ENCODE measurements at places on chromosomes 3 and 15. TPM values are rescaled to one million over a fixed set of nuclear protein-coding genes. Genes with fewer than 3 reads are reported as not detected.

The MED12L gene
- polyA plus RNA-seq, result 1.6 TPM

The GATA2 gene
- 38.8 TPM for polyA plus RNA-seq

The JAGN1 gene
- 50.0 TPM for polyA plus RNA-seq

The ALDH1A2 gene
- polyA plus RNA-seq, result 289 TPM

The THSD4 gene
- polyA plus RNA-seq, result 45.9 TPM

The PIERCE2 gene
- polyA plus RNA-seq, result 8.0 TPM

The CIDEC gene
- not detected for polyA plus RNA-seq

The KLHL40 gene
- polyA plus RNA-seq, result not detected

The LCMT2 gene
- polyA plus RNA-seq, result 12.6 TPM

The SLCO2A1 gene
- 19.0 TPM for polyA plus RNA-seq

The TF gene
- polyA plus RNA-seq, result 3.3 TPM

- DNase-seq, result no peak
Measured at GRCh38 chr3:35641331-35641730, 2.0 kb downstream of the ARPP21 start.

- DNase-seq, result no peak
Measured at GRCh38 chr3:37816271-37816670, 45.4 kb upstream of the CTDSPL start.

DNA sequence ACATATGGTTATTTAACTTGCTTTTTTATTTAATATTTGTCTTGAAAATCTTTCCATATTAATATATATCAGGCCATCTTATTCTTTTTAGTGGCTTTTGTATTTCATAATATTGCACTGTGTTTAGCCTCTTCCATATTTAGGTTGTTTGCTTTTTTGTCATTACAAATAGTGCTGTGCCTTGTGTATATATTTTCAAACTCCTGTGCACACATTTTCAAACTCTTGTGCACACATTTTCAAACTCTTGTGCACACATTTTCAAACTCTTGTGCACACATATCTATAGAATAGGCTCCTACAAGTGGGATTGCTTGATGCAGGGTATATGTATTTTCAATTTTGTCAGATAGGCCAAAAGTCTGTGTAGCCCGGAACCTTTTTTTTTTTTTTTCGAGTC is 118.0 kb upstream of the MLF1 start:
- no peak for DNase-seq

DNA sequence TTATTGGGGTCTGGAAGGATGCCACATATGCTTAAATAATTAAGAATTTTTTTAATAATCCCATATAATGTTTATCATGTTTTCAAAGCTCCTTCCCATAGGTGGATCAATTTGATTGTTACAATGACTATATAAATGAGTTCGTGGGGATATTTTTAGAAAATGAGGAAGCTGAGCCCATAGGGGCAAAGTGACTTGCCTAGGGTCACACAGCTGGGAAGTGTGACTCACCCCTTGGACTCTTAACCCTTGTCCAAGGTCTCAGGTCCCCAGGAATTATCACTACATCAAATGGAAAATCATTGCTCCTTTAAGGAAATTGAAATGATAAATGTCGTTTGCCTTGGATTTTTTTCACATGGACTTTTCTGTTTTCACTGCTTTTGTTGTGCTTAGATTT is 161.2 kb upstream of the RGMA start:
- no peak for DNase-seq

DNA sequence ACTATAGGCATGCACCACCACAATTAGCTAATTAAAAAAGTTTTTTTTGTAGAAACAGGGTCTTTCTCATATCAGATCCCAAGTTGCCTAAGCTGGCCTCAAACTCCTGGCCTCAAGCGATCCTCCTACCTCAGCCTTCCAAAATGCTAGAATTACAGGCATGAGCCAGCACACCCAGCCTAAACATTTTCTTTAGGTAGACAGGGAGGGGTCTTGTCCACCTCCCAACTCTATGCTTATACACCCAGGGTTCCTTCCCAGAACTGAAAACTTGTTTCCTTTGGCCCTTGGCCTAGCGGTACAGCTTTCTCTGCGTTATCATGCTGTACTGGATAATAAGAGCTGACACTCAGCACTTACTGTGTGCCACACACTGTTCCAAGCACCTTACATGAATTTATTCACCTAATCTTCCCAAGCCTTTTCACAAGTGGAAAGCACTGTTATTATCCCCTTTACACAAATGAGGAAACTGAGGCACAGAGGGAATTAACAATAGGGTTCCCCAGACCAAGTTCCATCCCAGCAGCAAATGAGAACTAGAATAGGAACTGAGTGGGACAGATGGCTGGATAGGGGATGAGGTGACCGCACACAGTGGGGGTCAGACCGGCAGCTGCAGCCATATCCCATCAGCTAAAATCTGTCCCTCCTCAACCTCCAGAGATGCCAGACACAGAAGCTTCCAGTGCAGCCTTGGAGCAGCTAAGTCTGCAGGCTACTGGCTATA is 150.8 kb downstream of the MEGF11 start:
- DNase-seq, result no peak

- DNase-seq, result no peak
Measured at GRCh38 chr3:123290962-123291361, 89.2 kb downstream of the SEC22A start.

DNA sequence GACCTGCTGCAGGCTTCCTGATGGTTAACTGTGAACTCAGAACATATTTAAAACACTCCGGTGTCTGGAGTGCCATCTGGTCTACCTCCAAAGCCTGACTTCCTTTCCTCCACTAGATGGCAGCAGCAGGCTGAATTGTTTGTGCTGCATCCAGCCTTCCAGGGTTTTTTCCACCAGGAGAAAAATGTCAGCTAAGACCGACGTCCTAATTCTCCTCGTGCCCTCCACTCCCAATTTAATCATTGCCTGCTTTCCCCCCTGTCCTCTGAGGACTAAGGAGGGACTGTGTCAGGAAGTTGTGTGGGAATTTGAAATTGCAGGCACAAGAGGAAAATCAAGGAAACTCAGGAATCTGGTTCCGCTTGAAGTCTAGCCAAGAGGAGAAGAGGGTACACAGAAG is 165.2 kb upstream of the UMPS start:
- peak; percentile 71 for DNase-seq

- DNase-seq, result no peak
Measured at GRCh38 chr15:94682171-94682570, 450.8 kb downstream of the MCTP2 start.

- DNase-seq, result no peak
Measured at GRCh38 chr3:32691847-32692246, 6.9 kb downstream of the CNOT10 start.

DNA sequence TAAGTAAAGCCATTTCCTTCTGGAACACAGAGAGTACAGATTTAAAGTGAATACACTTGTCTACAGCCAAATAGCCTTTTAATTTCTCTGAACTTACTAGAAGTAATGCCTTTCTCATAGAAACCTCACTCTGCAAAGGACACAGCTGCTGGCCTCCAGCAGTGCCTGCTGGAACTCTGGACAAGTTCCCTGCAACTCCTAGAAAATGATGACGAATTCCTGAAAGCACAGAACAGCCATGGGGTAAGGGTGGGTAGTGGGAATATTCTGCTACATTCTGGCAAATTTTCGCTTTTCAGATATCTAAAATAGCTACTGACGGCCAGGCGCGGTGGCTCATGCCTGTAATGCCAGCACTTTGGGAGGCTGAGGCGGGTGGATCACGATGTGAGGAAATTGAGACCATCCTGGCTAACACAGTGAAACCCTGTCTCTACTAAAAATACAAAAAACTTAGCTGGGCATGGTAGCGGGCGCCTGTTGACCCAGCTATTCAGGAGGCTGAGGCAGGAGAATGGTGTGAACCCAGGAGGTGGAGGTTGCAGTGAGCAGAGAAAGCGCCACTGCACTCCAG is 34.4 kb downstream of the RYK start:
- no peak for DNase-seq

DNA sequence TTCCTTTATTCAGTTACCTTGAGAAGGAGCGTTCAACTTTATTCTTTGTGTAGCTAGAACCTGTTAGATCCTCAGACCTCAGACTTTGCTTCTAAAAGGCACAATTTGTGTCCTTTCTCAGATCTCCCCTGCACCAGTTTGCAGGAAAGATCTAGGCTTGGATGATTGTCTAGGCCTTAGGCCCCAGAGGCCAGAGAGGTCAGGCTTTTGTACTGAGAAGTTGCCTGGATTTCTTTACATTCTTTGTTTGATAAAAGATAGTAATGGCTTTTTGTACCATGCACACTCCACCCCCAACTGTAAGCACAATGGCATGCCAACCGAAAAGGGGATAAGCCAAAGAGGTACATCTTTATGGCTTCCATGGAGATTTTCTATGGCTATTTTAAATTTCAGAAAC is 719.6 kb upstream of the NR2F2 start:
- no peak for DNase-seq

GRCh38 chr3:12956316-12956660 is 114.9 kb upstream of the RPL32 start:
- no peak for DNase-seq

- DNase-seq, result no peak
Measured at GRCh38 chr15:95226835-95227234, 995.5 kb downstream of the MCTP2 start.

DNA sequence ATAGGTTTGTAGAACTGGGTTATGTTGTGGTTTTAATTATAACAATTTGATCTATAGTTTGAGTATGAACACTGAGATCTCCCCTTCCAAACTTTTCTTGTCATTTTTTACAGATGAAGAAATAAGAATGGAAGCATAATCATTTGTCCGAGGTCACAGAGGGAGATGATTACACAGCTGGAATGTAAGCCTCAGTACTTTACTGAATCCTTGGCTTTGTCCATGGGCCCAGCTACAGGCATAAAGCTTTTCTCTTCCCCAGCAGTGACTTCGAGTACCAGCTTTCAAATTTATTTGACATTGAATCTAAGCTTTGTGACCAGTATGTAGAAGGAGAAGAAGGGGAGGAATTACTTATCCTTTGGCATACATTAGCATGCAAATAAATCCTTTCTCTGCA is 80.9 kb upstream of the DCBLD2 start:
- DNase-seq, result no peak

DNA sequence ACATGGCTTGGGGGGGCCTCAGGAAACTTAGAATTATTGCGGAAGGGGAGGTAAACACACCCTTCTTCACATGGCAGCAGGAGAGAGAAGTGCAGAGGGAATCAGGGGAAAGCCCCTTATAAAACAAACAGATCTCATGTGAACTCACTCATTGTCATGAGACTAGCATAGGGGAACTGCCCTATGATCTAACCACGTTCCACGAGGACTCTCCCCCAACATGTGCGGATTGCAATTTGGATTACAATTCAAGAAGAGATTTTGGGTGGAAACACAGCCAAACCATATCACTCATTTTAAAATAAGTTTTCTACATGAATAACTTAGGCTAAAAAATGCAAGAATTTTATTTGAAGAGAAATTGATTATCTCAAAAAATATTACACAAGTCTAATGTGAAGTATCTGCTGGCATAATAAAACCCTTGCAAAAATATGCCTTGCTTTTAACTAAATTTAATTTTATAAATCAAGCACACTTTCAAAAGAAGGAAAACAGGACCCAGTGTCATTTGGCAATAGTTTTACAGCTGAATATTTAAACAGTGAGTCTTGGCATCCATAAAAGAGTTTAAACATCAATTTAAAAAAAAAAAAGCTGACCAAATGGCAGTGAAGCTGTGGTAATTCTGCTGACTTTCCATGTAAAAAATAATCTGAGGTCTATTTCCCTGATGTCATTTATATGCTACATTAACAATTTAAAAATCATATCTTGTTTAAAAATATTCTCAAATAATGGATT is 1057.2 kb downstream of the NAALADL2 start:
- no peak for DNase-seq

- no peak for DNase-seq
Measured at GRCh38 chr3:156148946-156149381, 28.6 kb downstream of the KCNAB1 start.

DNA sequence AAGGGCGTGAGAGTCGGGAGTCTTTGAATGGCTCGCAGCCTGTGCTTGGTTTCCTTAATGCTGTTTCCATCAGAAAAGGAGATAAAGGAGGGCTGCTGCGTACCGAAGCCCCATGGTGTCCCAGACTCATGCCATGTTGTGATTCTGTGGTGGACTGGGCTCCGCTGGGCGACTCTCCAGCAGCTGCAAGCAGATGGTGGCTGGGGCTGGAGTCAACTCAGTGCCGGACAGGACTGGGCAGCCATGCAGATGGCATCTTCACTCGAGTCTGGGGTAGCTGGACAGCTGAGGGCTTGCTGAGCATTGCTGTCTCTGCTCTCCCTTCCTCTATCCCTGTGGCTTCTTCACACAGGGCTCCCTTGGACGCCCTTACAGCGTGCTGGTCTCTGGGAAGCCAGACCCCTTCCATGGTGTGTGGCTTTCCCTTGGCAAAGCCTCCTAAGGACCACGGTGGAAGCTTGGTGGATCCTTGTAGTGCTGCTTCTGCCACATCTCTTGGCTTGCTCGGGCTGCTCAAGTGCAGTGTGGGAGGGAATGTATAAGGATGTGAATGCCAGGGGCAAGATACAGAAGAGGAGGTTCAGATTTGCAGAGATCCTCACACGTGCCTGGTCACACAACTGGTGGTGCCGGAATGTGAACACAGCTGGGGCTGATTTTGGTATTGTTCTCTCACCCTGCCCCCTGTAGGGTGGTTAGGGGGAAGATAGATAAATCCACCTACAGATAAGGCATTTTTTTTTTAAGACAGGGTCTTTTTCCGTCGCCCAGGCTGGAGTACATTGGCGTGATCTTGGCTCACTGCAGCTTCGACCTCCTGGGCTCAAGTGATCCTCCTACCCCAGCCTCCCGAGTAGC is 9.0 kb downstream of the NIPA1 start:
- no peak for DNase-seq

- no peak for DNase-seq
Measured at GRCh38 chr15:38872732-38873131, 308.1 kb upstream of the RASGRP1 start.

- no peak for DNase-seq
Measured at GRCh38 chr15:41501931-41502794, 8.5 kb downstream of the ITPKA start.

Measured in right renal pelvis (tissue), 4 donors.